SW 1271 (cell line): ENCODE measurements at places on chromosomes 7 and 10.

- no peak for DNase-seq
Measured at GRCh38 chr7:26587536-26587935, 276.9 kb downstream of the SKAP2 start.

- no peak for DNase-seq
Measured at GRCh38 chr7:111190804-111191203, 99.9 kb downstream of the LRRN3 start.

DNA sequence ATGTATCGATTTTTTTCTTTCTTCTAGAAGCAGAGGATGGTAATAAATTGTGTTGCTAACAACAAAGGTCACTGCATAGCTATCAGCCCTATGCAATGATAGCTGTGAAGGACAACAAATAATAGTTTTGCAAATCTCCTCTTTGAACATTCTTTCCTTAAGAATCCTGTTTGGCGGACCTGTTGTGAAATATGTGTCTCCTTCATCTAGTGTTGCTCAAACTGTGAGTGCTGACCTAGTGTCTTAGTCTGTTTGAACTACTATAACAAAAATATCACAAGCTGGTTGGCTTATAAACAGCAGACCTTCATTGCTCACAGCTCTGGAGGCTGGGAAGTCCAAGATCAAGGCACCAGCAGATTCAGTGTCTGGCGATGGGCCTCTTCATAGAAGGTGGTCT is 53.7 kb downstream of the CAV1 start:
- DNase-seq: no peak

DNA sequence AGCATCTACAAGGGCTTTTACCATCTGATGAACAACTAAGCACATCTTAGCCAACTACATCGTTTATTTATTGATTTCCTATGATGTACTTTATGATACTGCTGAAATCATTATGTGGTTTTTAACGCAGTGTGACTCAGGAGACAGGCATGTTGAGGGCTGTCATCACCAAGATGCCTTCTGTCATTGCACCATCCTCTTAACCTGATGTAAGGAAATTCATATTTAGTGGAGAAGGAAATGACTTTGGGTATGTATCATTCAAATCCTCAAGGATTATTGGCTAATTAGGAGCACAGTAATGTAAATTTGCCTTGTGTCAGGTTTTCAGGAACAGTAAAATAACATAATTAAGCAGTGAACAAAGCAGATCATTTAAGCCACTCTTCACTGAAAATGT is 138.5 kb upstream of the MGMT start:
- DNase-seq: no peak
